ENCODE measurements at places on chromosomes 1 and 21. TPM values are rescaled to one million over a fixed set of nuclear protein-coding genes. Genes with fewer than 3 reads are reported as not detected.

Gene ANGEL2
- total RNA-seq = 46.7 TPM

Gene SELP
- total RNA-seq = not detected

Gene PPIAL4G
- total RNA-seq = not detected

Gene ECE1
- total RNA-seq = 138 TPM

Gene C1orf87
- total RNA-seq = under 0.01 TPM

Measured in fibroblast of lung (primary cell).